COR-L47 (cell line): ENCODE measurements at places on chromosomes 3 and 15.

GRCh38 chr3:159488602-159489001 lies 500.0 kb upstream of the IL12A start:
- no peak for DNase-seq

DNA sequence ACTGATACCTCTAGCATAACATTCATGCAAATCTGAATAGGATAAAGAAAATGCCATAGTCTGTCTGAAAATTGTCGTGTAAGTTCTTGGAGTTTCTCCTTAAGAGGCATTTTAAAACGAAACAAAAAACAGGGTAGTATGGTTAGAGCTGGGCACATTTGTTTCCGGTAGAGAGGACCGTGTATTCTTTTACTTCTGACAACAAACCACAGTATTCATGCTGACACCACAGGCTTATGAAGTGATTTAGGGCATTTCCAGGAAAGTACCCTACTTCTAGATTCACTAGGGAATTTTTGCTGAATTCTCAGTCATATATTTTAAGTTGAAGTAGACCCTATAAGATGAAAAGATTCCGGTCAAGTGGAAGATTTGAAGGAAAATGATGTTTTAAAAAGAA lies 541.3 kb downstream of the UNC13C start:
- no peak for DNase-seq

DNA sequence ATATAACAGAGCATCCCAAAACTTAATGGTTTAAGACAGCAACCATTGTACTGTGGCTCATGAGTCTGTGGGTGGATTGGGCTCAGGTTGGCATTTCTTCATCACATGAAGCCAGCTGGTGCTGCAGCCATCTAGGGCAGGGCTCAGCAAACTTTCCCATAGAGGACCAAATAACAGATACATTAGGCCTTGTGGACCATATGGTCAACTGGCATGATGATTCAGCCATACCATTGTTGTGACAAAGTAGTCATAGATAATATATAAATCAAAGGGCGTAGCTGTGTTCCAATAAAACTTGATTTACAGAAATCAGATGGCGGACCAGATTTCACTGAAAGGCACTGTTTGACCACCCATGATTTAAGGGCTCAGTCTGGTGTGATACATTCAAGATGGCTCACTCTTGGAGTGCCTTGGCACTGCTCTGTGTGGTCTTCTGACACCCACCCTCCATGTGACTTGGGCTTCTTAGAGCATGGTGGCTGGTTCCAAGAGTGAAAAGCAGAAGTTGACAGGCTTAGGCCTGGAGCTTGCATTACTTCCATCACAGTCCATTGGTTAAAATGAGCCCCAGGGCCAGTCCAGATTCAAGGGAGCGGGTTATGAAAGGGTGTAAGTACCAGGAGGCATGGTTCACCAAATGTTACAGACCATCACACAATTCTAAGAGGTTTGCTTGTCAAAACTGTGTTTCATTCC lies 40.8 kb upstream of the BHLHE40 start:
- no peak for DNase-seq

GRCh38 chr15:75688278-75688557 lies 24.4 kb downstream of the CSPG4 start:
- no peak for DNase-seq

- DNase-seq: no peak
These were observed 238.0 kb downstream of the FOXP1 start for GRCh38 chr3:71345429-71346040.

DNA sequence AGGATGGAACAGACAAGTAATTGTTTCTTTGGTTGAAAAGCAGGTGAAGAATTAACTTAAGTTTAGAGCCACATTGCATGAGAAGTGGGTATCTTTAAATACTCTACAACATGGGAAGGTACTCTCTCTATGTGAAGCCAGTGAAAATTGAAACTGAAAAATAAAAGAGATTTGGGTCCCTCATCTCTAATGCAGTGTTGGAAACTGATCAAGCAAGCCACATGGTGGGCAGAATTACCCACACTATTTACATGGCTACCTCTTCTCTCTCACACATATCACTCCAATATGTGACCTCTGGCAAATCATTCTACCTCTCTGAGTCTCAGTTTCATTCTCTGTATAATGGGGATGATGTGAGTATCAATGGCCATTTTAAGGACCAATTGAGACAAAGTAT lies 339.0 kb downstream of the IL5RA start:
- no peak for DNase-seq

- no peak for DNase-seq
These were observed 24.0 kb downstream of the PSTPIP1 start for GRCh38 chr15:77018796-77019505.

DNA sequence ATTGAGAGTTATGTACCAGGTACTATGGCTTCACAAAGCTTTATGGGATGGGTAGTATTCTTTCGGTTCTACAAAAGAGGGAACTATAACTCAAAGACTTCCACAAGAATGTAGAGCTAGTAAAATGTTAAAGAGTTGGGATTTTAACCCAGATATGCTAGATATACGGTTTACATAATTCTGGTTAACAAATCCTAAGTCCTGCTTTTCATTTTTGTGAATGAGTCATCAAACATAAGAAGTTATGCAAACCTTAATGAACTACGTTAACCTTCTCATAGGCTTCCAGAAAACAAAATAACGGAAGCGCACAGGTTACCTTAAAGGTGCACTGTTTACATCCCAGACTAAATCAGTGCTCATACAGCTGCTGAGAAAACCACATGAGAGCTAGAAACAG lies 1049.3 kb downstream of the MCTP2 start:
- no peak for DNase-seq

- no peak for DNase-seq
These were observed 54.4 kb downstream of the EIF3J start for GRCh38 chr15:44591326-44591725.

DNA sequence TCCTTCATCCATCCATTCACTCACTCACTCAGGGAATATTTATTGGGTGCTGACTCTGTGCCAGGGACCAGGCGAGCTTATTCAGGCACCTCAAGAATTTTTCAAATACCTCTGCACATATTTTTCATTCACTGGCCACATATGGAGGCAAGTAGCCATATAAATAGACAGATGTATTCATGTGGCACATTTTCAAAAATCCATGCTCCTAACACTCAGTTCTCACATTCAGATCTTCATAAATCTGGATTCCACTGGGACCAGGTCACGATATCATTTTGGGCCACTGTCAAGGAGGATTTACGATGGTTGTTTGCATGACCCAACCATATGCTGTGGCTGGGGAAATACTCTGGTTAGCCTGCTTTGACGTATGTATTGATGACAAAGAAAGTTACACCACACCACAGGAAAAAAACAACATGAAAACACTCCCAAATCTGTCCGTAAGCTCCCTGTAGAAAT lies 241.8 kb upstream of the LRTM1 start:
- DNase-seq: no peak

GRCh38 chr3:128547368-128547987 lies 54.5 kb upstream of the GATA2 start:
- DNase-seq: no peak

GRCh38 chr15:85764649-85765277 lies 30.0 kb downstream of the KLHL25 start:
- DNase-seq: no peak

DNA sequence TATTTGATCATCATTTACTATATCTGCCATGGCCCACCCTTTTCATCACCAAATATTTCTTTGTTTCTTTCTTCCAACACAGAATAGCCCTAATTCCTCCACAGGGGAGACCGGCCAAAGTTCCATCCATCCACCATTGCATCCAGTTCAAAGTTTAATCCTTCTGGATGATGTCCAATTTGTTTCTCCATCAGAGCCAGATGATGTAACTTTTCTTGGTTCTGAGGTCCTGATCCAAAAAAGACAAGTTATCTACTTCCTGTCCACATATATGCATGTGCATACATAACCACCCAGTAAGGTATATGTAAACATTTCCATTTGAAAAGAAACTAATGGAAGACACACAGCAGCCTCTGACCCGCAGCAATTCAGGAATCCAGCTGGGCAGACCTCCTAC lies 237.3 kb downstream of the SHOX2 start:
- DNase-seq: no peak

- DNase-seq: no peak
These were observed 17.1 kb downstream of the MGLL start for GRCh38 chr3:127805026-127805753.

DNA sequence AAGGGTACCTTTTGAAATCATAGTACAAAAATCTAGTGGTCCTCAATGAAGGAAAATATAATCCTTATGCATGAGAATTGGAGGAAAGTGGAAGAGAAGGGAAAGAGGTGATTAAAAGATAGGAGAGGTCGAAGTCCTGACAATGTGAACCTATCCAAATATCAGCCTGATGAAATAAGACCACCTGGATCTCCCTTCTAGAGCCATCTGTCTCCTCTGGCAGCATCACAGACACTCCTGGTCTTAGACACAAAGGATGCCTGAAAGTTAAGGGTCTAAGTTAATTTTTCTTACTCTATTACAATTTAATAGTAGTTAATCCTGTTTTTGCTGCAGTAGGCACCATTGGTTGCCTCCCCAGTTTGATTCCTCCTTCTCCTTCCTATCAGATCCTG lies 11.1 kb upstream of the TMED3 start:
- no peak for DNase-seq

GRCh38 chr3:184154885-184155643 lies at the start of gene DVL3:
Gene DVL3 (plus strand): TSS chr3:184155377. CDS start chr3:184155636, 259 bp downstream.
- DNase-seq: peak; percentile 76

GRCh38 chr3:140152851-140153639 lies 218.1 kb downstream of the CLSTN2 start:
- DNase-seq: no peak

GRCh38 chr15:88324741-88325065 lies 68.2 kb upstream of the NTRK3 start:
- no peak for DNase-seq

DNA sequence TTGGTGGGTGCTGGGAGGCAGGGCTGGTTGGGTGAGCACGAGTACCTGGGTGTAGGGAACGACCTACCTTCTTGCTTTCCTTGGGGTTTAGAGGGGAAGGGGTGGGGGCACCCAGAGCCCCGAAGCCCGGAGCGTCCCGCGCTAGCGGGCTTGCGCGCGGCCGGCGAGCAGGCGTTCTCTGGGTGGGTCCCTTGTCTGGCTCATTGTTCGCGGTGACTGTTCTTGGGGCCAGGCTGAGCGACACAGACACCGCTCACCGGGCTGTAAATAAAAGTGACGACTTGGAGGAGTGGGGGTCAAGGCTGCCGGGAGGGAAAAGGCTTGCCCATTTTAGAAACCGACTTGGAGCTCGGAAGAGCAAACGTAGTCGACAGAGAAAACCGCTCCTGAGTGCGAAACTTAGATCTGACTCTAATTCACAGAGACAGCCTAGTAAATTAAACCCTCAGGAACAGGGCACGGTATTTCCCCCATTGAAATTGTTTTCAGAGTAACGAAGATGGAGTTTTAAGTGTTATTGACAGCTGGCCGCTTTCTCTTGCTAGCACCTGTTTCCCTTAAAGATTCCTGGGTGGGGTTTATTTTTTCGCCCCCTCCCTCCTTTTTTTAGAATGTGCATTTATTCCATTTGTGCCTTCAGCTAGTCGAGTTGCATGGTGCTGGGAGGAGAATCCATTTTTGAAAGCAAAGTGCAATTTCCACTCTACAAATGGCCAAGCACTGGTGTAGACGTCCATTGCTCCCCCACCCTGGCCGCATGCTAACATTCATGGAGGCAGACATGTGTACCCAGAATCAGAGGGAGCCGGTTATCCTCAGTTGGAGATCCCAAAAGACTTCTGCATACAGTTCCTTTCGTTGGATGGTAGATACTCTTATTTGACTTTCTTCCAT lies 532.1 kb upstream of the SEMA6D start:
- peak; percentile 69 for DNase-seq

- no peak for DNase-seq
These were observed 15.4 kb upstream of the SKOR1 start for GRCh38 chr15:67809866-67810265.

- DNase-seq: no peak
These were observed 139.5 kb upstream of the HACD2 start for GRCh38 chr3:123724306-123724705.

DNA sequence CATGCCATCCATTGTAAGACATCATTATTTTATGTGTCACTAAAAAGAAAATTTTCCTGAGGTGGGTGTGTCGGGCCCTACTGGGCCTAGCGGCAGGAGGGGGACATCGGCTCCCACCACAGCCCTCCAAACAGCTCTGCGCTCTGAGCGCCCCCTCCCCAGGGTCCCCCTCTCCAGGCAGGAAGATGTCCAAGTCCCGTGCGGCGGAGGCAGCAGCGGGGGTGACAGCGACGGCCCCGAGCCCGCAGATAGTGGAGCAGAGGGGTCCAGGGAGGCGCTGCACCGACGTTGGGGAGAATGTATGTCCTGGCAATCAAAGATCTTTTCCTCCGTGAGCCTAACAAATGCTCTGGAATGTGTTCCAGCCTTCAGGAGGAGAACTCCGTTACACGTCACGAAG lies 24.3 kb downstream of the GPR160 start:
- no peak for DNase-seq

DNA sequence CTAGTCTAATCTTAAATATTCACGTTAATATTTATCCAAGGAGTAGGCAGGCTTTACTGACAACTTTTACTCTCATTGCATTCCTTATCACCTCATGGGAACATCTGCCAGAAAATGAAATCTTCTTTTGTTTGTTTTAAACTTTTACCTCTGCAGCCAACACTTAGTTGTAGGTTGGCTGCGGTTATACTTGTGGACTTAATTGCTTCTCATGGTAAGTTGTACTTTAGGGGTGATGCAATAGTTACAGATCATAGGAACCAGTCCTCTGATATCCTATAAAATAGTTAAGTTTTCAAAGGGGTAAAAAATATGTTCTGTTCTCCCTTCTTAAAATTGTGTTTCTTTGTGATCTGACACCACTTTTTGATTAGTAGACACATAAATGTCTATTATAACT lies 321.9 kb downstream of the ZPLD1 start:
- DNase-seq: no peak

GRCh38 chr3:49173116-49173791 lies 1.9 kb downstream of the KLHDC8B start:
- DNase-seq: peak; percentile 65
